ENCODE measurements at places on chromosomes 7 and 10.

GRCh38 chr10:27035163-27035562 is 65.1 kb downstream of the ANKRD26 start:
- DNase-seq, result no peak

GRCh38 chr10:44576702-44577191 is 191.8 kb upstream of the CXCL12 start:
- DNase-seq, result no peak

- no peak for DNase-seq
These were observed 187.2 kb upstream of the CELF2 start for GRCh38 chr10:10830293-10830986.

GRCh38 chr7:111485701-111486380 is 76.5 kb downstream of the IMMP2L start:
- peak; percentile 60 for DNase-seq

GRCh38 chr7:127888825-127889224 is 142.4 kb downstream of the LRRC4 start:
- DNase-seq, result no peak

GRCh38 chr7:73739387-73739767 is 775 bp upstream of the ABHD11 start:
- DNase-seq, result no peak

DNA sequence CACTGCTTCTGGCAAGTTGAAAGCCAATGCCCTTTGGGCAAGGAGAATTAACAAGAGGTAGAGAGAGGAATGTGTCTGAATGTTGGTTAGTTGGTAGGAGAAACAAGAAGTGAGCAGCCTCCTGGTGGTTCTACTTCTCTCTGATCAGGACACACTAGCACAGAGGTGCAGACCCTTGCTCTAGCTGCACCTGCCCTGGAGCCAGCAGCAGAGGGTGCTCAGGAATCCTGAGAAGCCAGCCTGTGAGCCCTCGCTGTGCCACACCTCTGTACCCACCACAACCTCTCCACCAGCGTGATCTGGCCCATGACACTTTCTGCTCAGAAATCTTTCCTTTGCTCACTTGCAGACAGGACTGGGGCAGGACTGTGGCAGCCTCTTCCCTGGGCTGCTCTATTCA is 364.7 kb downstream of the RPS24 start:
- DNase-seq, result no peak

DNA sequence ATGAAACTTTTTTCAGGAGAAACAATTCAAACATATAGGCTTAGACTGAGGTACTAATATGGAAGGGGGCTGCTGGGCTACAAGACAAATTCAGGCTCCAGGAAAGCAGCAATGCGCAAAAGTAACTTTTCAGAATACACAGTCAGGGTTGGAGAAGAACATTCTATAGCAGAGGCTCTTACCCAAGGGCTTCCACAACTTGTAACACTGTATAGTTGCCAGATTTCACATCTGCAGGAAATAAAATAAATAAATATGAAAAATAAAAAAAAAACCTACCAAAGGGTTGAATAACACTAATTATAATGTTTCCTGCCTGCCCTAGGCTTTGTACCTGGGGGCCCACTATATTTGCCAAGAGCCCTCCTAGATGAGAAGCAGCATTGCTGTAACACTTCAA is 14.3 kb downstream of the MMS19 start:
- no peak for DNase-seq

DNA sequence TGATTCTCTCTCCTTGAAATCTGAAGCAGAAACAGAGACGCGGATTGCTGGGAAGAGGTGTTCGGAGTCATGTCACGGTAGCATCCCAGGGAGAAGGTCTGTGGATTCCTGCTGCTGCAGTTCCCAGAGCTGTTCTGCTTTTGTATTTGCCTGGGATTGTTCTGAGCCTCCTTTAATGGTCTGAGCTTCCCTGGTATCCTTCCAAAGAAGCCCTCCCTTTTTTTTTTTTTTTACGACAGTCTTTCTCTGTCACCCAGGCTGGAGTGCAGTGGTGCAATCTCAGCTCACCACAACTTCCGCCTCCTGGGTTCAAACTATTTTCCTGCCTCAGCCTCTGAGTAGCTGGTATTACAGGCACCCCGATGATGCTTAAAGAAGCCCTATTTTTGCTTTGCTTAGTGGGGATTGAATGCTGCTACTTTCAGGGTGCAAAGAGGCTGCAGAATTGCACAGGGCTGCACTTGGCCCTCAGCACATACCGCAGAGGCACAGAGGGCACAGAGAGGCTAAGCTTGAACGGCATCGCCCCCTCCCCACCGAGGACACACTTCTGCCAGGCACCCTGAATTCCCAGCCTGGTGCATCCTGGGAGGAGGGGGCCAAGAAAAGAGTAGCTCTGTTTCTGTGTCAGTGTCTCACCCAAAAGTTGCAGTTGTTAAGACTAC is 208.6 kb upstream of the GALNT17 start:
- no peak for DNase-seq

- DNase-seq, result no peak
These were observed 192.7 kb downstream of the SEC23IP start for GRCh38 chr10:120085096-120085796.

GRCh38 chr10:121088524-121088923 is 237.4 kb downstream of the WDR11 start:
- peak; percentile 6 for DNase-seq

DNA sequence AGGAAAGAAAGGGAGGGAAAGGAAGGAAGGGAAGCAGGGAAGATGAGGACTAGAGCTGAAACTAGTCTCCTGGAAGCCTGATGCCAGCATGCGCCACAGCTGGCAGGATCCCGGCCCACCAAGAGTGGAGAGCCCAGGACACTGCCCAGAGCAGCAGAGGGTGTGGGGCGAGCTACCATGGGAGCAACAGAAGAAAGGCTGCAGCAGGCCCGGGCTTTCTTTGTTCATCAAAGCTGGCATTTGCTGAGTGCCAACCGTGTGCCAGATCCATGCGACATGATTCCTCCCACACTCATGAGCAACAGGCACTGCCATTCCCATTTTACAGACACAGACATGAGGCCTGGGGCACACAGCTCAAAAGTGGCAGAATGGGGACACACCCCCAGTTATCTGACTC is 68.9 kb downstream of the FAM53B start:
- no peak for DNase-seq

GRCh38 chr10:96374004-96374403 is 15.2 kb upstream of the OPALIN start:
- no peak for DNase-seq

- no peak for DNase-seq
These were observed 47.7 kb upstream of the ZNF92 start for GRCh38 chr7:65325793-65326432.

- DNase-seq, result no peak
These were observed 19.1 kb upstream of the VOPP1 start for GRCh38 chr7:55591282-55591931.

DNA sequence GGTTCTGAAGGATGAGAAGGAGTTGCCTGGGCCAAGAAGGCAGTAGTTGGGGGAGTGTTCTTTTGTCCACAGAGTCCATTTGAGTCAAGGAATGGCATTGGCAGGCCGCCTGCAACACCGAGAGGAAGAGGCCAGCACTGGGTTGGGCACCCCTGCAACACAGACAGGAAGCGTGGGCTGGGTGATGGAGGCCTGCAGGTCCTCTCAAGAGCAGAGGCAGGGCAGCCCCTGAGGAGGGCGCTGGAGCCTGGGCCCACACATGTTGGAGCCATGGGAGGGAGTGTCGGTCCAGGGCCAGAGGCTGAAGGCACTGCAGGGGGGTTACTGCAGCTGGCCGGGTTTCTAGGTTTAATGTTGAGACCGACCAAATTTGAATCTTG is 137.3 kb downstream of the PTPN20 start:
- no peak for DNase-seq

- DNase-seq, result no peak
These were observed 11.3 kb upstream of the TSPAN15 start for GRCh38 chr10:69439813-69440506.

DNA sequence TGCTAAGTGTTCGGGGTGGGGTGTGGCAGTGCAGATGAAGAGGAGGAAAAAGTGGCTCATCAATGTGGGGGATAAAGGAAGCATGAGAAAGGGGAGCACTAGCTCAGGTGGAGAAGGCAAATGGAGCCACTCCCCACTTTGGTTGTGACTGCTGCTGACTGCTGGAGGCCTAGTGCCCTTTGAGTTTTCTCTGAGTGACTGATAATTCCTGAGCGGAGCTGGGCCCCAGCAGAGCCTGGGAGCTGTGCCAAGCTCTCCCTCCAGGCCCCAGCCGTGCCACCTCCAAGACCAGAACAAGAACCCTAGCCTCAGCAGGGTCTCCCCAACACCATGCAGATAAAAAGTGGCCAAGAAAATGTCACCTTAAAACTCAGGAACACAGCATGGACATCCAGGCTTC is 9.7 kb upstream of the RASSF4 start:
- no peak for DNase-seq

GRCh38 chr10:18687706-18688105 is 28.5 kb downstream of the ARL5B start:
- no peak for DNase-seq

- no peak for DNase-seq
These were observed 245.2 kb downstream of the ABCA13 start for GRCh38 chr7:48416327-48416908.

GRCh38 chr10:102065561-102066398 is 631 bp downstream of the HPS6 start:
- DNase-seq, result peak; percentile 17

GRCh38 chr7:105402221-105403095 is 13.7 kb upstream of the SRPK2 start:
- no peak for DNase-seq

DNA sequence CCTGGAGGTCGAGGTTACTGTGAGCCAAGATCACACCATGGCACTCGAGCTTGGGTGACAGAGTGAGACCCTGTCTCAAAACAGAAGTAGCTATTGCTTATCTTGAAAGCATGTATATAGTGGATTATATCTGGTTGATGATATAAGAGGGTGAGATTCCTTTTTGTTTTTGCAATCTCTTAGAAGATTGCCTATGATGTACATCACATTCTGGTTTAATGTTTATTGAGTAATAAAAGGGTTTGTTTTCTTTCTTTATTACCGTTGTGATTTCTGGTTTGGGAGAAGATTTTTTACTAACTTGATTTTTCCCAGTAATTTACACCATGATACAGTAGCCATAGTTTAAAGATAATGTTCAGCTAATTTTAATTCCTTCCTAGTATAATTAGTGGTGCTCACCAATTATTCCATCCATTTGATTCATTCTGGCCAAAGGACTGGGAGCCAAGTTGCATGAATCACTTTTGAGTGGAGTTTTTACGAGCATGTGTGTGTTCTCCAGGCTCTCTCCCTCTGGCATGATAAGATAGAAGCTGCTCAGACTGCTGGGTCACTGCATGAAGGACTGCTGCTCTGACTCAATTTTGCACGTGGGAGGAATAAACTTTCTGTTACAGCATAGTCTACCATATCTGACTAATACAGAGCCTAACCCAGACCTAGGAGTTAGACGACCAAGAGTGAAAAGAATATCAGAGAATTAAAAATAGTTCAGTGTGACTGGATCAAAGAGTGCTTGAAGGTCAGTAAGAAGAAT is 13.5 kb upstream of the TSPAN13 start:
- no peak for DNase-seq

- DNase-seq, result no peak
These were observed 64.2 kb downstream of the TRIL start for GRCh38 chr7:28893888-28894287.

GRCh38 chr10:89474452-89474851 is 60.1 kb downstream of the IFIT5 start:
- DNase-seq, result no peak

- DNase-seq, result peak; percentile 78
These were observed 1.7 kb downstream of the DPY19L1 start for GRCh38 chr7:35035511-35035961.

- peak; percentile 52 for DNase-seq
These were observed 274.9 kb upstream of the GALNT17 start for GRCh38 chr7:70856901-70857630.

- DNase-seq, result no peak
These were observed 13.7 kb downstream of the CALML3 start for GRCh38 chr10:5538446-5538845.

DNA sequence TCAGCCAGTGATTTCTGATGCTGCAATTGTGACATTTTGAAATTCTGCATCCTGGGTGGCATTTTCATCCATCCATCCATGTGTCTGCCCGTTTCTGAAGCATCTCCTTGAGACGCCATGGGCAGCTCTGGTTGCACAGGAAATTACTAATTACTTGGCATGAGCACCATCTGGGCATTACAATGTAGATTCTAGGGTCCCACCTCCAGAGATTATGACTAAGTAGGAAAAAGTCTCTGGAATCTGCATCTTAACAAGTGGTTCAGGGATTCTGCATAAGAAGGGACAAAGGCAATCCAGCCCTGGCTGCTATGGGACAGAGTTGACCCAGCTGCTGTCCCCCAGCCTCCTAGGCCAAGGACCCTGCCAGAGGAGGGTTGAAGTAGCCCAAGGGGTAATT is 65.3 kb downstream of the CUZD1 start:
- DNase-seq, result no peak

GRCh38 chr7:36514289-36515243 is 124.9 kb downstream of the ANLN start:
- peak; percentile 46 for DNase-seq

DNA sequence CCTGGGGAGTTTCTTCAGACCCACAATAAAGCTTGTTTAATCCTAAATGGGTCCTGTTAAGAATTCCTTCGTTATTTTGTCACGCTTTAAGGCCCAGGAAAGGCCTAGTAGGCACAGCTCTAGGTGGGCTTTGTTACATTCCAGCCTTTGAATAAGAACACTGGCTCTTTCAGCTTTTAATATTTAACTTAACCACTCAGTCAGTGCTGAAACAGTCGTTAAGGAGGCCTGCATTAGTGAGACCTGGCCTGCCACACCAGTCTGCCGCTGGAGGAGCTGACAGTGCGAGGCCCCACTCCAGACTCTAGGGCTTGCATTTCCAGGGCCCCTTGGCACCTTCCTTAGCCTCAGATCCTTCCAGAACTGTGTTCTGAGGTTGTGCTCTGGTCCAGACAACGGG is 351.4 kb downstream of the GLRX3 start:
- DNase-seq, result no peak

DNA sequence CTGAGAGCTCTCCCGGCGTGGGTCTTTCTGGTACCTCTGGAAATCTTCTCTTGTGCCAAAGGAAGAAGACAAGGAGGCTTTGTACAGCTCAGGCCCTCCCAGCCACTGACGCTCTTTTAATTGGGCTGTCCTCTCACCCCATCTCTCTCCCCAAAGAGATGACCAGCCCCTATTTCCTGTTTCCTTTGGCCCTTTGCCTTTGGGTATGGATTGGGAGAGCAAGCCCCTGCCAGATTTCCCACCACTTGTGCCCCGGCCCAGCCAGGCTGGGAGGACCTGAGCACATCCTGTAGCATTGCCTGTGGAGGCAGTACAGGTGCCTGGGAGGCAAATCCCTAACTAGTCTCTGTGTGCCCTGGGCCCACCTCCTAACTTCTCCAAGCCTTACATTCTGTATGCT is 5.7 kb upstream of the PLAC9 start:
- no peak for DNase-seq

- no peak for DNase-seq
These were observed 774.1 kb upstream of the AUTS2 start for GRCh38 chr7:68823996-68824780.

All from NCI-H1092 treated with DMSO at 0.1 percent for 48 hours (cell line).